ENCODE measurements at places on chromosomes 6 and 20.

DNA sequence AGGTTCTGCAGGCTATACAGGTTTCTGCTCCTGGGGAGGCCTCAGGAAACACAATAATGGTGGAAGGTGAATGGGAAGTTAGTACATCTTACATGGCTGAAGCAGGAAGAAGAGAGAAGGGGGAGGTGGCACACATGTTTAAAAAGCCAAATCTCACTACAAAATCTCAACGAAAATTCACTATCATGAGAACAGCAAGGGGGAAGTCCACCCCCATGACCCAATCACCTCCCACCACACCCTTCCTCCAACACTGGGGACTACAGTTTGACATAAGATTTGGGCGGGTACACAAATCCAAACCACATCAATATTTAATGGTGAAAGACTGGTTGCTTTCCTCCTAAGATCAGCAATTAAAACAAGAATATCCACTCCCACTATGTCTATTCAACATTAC is 13.8 kb upstream of the POLR1H start:
- DNase-seq: no peak

DNA sequence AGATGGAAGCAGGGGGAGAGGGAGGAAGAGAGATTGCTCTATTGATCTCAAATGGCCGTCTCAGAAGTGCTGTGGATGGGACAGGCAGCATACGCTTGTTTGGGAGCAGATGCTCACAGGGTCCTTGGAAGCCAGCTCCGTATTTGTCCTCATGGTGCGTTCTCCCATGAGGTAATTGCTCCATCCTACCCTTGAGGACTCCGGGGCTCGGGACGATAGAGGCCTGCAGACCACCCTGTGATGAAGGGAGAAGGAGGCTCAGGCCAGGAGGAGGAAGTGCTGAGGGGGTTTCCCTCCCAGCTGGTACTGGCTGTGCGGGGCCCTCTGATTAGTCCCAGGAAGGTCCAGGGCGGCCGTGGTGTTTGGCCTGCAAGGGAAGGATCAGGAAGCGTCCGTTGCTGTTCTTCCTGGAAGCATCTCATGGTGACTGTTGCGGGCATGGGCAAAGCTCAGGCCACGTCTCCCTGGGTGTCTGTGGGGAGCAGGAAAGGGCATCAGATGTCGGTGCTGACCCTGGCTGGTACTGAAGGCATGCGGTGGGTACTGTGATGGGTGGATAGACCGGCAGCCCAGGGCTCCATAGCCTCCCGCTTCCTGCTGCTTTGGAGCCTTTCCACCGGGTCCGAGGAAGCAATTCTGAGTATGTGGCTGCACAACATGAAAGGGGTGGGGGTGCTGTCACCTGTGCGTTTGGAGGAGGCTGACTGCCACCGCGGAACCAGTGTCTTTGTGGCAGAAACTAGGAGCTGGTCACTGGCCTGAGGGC is 158.3 kb downstream of the SYCP2 start:
- DNase-seq: no peak

- DNase-seq: no peak
Observed at GRCh38 chr20:50691573-50692551, 520 bp upstream of the RIPOR3 start.

DNA sequence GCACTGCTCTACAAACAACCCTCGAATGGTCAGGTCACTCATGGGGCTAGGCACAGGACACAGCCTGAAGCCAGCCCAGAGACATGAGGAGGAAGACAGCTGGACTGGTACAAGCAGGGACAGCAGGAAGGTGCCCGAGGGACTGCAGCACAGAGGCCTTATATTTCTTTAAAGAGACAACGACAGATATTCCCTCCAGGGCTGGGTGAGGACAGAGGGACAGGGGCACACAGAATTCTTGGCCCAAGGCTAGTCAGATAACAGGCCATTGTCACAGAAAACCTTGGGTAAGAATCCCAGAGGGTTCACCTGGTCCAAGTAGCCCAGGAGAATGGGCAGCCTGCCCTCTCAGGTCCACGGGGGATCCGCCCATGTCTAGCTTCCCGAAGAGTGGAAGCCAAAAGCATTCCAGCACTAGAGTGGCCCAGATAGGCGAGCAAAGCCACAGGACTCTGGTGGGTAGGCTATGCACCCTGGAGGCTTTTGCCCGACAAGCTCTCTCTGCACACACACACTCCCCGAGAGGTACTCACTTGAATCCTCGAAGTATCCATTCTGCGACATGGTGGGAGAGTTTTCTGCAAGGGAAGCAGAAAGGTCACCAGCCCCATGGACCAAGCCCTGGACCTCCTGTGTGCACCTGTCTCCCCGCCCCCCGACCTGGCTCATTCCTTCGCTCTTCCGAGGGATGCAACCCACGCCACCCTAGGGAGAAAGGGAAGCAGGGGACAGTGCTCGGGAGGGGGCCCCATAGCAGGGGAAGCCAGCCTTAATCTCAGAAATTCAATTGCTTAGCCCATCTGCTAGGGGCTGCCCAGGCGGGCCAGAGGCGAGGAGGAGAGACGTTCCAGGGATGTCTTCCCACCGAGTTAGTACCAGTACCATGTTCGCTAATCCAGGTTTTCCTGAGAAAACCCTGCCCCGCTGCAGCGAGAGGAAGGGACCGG is 1.7 kb downstream of the SLC4A11 start:
- no peak for DNase-seq

DNA sequence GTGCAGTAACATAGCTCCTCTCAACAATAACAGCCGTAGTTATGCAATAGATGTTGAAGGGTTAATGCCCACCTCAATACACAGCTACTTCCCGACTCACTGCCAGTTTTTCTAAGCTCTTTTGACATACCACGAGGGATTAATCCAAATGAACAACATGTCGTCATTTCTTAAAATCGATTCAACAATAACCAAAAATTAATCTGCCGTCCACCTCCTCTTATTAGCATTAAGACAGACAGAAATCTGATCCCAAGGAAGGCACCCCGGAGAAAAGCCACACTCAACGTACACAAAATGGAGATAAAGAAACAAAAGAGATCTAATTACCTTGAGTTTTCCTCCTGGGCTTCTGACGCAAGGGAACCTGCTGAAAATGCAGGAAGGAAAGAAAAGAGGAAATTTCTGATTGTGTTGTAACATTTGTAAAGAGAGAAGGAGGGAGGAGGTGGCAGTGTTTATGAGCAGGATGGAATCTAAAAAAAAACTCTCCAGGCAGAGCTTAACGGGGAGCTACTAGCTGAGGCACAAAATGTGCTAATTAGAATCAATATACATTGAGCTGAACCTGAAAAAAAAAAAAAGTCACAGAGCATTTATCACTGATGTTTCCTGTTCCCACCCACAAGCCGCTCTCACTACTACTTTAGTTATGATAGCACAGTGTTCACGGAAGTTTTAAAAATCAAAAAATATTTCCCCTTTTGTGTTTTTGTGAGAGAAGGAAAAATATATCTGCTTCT is 109.3 kb downstream of the IPCEF1 start:
- DNase-seq: no peak

DNA sequence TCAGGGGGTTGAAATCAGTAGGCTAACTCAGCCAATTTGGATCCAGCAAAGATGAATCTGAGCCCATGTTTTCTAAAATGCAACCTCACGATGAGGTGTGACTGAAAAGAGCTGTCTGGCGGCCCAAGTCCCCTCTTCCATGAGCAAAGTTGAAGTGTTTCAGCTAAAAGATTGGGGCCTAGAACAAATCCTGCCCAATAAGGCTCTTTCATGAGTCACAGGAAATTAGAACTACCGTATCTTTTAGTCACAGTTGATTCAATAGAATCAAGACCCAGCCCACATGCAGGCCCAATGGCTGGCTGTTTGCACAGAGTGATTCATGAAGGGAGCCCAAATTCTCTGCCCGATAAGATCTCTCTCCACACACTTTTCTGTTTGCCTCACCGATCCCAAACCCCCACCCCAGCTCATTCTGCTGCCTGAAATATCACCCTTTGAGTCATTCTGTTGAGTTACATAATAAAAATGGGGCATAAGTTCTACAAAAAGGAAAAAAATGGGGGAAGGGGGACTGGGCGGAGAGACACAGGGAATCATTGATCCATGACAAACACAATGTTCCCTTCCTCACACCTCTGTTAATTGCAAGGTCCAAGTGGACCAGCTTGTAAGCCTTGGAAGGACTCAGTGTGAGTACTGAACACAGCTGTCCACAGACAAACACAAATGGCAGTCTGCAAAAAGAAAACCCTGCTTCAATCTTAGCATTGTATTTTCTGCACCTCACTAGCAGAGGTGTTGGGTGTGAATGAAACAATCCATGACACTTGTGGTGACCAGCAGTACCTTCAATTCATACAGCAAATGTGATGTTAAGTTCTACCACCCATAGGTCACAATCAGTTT is 13.8 kb downstream of the FOXQ1 start:
- DNase-seq: no peak

DNA sequence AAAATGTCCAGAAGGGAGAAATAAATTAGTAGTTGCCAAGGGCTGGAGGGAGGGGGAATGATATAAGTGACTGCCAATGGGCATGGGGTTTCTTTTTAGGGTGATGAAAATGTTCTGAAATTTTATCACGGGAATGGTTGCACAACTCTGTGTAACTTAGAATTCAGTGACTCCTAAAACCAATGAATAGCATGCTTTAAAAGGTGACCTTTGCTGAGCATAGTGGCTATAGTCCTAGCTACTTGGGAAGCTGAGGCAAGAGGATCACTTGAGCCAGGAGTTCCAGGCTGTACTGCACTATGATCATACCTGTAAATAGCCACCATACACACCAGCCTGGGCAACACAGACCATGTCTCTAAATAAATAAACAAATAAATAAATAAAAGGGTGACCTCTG is 109.0 kb downstream of the ATG5 start:
- DNase-seq: no peak

- DNase-seq: peak; percentile 31
Observed at GRCh38 chr6:110944681-110945151, 13.8 kb upstream of the GTF3C6 start.

- peak; percentile 56 for DNase-seq
Observed at GRCh38 chr6:111805511-111806164, 67.6 kb downstream of the FYN start.

DNA sequence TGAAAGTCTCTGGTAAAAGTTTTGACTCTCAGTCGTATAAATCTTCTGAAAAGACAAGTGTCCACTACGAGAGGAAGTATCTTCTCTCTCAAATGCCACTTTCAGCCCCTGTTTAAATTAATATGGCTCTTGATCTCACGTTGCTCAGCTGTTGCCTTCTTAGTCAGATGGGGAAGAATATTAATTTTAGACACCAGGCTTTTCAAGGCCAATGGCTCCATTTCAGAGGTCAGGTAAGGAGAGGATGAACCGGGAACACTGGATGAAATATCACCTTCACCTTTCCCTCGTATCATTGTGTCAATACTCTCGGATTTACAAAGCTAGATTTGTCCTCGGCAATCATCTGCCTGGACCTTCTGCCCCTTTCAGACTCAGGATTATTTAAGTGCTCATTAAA is at the start of gene MYLK4:
MYLK4 (minus strand) TSS at position 91 of the 400 bp plus-strand sequence. CDS start 1,628 bp downstream, outside the sequence.
- DNase-seq: no peak
